ENCODE measurements at places on chromosomes 1 and 21.
A peak's percentile ranks its signal among the peaks of the same experiment; 100 is the strongest.

DNA sequence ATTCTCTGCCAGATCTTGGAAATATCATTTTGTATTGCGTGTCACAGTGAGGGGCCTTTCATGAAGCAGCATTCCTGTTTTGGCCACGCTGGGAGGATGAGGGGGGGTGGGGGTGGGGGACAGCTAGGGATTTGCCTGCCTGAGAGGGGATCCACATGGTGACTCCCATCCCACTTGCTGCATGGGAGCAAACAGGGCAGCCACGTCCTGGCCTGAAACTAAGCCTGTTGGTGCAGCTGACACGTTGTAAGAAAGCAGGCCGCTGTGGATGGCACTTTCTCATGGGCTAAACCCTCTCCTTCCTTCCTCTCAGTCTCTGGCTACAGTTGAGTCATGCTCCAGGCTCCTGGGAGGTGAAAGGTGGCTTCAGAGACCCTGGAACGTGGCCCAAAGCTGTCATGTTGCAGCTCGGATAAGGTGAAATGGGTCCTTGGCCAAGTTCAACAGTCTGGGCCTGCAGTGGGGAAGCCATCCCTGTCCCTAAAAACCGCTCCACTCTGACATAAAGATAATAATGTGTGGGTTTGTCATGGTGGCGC is 346.7 kb upstream of the VAMP3 start:
- no peak for DNase-seq

- DNase-seq = no peak
Observed at GRCh38 chr1:108841703-108842102, 15.2 kb downstream of the AKNAD1 start.

DNA sequence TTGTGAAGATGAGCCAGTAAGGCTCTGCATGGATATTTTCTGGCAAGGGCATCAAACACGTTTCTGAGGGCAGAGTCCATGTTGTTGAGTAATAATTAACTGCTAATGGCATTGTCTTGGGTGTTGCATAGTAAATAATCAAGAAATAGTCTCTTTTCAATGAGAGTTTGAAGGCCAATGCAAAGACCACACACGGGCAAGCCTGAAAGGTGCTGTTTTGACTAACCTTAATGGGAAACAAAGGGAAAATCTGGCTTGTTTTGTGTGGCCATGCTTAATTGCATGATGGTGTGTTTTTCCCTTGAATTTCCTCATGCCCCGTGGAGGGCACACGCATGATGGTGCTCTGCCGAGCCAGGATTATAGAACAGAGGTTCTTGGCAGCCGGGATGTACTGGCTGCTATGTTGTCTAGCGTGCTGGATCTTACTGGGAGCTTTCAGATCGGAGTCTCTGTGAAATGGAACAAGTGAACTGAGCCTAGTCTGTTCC is 127.6 kb downstream of the NOS1AP start:
- no peak for DNase-seq

DNA sequence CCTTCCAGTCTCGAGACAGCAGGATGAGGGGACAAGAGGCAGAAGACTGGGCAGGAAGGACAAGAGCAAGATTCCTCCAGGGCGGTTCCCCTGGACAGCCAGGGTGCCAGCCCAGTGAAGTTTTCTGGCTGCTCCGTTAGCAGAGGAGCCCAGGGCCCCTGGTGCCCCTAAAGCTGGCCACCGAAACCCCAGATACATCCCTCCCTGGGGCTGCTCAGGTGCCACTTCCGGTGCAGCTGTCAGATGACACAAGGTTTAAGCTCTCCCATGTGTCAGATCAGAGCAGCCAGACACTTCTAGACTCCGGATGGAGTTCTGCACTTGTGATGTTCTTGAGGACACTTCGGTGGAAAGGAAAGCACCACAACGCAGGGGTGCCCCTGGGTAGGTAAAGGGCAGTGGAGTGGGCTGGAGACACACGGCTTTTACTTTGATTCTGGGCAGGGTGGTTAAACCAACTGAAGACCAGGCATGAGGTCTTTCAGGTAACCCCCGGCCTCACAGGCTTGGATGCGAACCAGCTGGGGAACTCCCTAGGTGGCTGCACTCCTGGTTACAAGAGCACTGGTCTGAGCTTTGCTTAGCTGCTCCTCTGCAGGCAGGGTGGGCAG is 85.7 kb downstream of the ITPKB start:
- peak; percentile 33 for DNase-seq

- no peak for DNase-seq
Observed at GRCh38 chr21:38321568-38321967, 64.8 kb downstream of the KCNJ15 start.

GRCh38 chr1:174217248-174217647 is 57.9 kb downstream of the RABGAP1L start:
- DNase-seq = no peak

GRCh38 chr1:55334160-55334559 is 119.0 kb upstream of the USP24 start:
- no peak for DNase-seq

- no peak for DNase-seq
Observed at GRCh38 chr1:91099746-91100621, 78.1 kb upstream of the ZNF644 start.
